Forelimb muscle (tissue), 1 donor: ENCODE measurements at places on chromosomes 5 and 9. TPM values are rescaled to one million over a fixed set of nuclear protein-coding genes. Genes with fewer than 3 reads are reported as not detected.

SLC36A2 gene
- polyA plus RNA-seq = 0.62 TPM

SLC2A8 gene
- 13.1 TPM for polyA plus RNA-seq

GFI1B gene
- polyA plus RNA-seq = 0.39 TPM

CCL27 gene
- polyA plus RNA-seq = 0.51 TPM

NR5A1 gene
- polyA plus RNA-seq = not detected

TMEM171 gene
- 0.58 TPM for polyA plus RNA-seq

SH3RF2 gene
- 9.3 TPM for polyA plus RNA-seq

PCDHGA12 gene
- polyA plus RNA-seq = 1.7 TPM

GRIA1 gene
- 1.0 TPM for polyA plus RNA-seq

IFNA13 gene
- not detected for polyA plus RNA-seq

AK8 gene
- polyA plus RNA-seq = 0.37 TPM

GRM6 gene
- 0.81 TPM for polyA plus RNA-seq

LRRC19 gene
- polyA plus RNA-seq = 0.11 TPM

ARID3C gene
- polyA plus RNA-seq = not detected

FOXD4L4 gene
- not detected for polyA plus RNA-seq

NPR3 gene
- polyA plus RNA-seq = 16.3 TPM

IFNE gene
- polyA plus RNA-seq = not detected

PAEP gene
- polyA plus RNA-seq = not detected

NSUN2 gene
- 37.9 TPM for polyA plus RNA-seq

CHSY3 gene
- 4.0 TPM for polyA plus RNA-seq

AMACR gene
- polyA plus RNA-seq = 4.2 TPM

PLPPR1 gene
- 3.6 TPM for polyA plus RNA-seq

SH3TC2 gene
- 1.3 TPM for polyA plus RNA-seq

POLE3 gene
- 45.3 TPM for polyA plus RNA-seq

SLC6A19 gene
- polyA plus RNA-seq = not detected

TEK gene
- 14.0 TPM for polyA plus RNA-seq

PCDHB1 gene
- polyA plus RNA-seq = 0.11 TPM

DEPDC1B gene
- 3.2 TPM for polyA plus RNA-seq

CD14 gene
- 18.3 TPM for polyA plus RNA-seq

RASEF gene
- 0.43 TPM for polyA plus RNA-seq

ADAMTS13 gene
- polyA plus RNA-seq = 7.8 TPM

WDR38 gene
- polyA plus RNA-seq = 0.11 TPM

GPR151 gene
- polyA plus RNA-seq = not detected

SPRY4 gene
- 48.7 TPM for polyA plus RNA-seq

MAPK9 gene
- 31.0 TPM for polyA plus RNA-seq

ANKDD1B gene
- polyA plus RNA-seq = 1.0 TPM

FAT2 gene
- polyA plus RNA-seq = 0.66 TPM

WHRN gene
- polyA plus RNA-seq = 2.6 TPM

SLC35D2 gene
- polyA plus RNA-seq = 26.1 TPM

MYOT gene
- 327 TPM for polyA plus RNA-seq

SPEF2 gene
- polyA plus RNA-seq = 8.9 TPM

ANKRD18A gene
- polyA plus RNA-seq = 0.09 TPM
